ENCODE measurements at places on chromosomes 1 and 21.
A peak's percentile ranks its signal among the peaks of the same experiment; 100 is the strongest.

GRCh38 chr1:107464827-107465226 is 324.0 kb downstream of the NTNG1 start:
- no peak for DNase-seq

- DNase-seq = no peak
Observed at GRCh38 chr1:150974580-150975478, at the start of gene CERS2. CERS2 (minus strand) TSS chr1:150974835; CDS start chr1:150969090, 5,745 bp downstream.

- peak; percentile 93 for DNase-seq
Observed at GRCh38 chr1:244451951-244452795, 464 bp upstream of the ADSS2 start.

- DNase-seq = no peak
Observed at GRCh38 chr1:209751627-209752231, 4.1 kb upstream of the TRAF3IP3 start.

DNA sequence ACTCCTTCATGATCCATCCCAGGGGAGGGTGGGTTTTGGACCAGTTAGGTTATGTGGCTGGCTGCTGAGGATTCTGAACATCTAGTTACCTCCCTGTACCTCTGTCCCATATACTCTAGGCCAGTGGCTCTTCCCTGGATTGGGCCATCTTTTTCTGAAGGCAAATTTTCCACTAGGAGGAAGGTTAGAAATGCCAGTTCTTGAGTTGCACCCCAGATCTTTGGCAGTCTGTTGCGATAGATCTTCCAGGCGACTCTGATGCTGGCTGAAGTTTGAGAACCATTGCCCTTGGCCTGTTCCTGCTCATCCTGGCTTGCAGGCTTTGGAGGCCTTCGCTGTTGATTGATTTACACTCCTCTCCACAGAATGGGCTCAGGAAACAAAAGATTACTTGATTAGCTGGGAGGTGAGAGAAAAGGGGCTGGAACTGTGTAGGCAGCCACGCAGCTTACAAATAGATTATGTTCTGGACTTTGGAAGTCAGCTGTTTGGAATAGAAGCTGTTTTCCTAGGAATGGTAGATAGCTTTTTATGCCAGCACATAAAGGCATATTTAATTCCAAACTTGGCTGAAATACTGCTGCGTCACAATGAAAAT is 110.1 kb downstream of the MRPS6 start:
- no peak for DNase-seq

GRCh38 chr1:156241926-156242325 is at the start of gene BGLAP:
BGLAP (plus strand) TSS chr1:156242184; CDS start chr1:156242232, 48 bp downstream.
- no peak for DNase-seq

GRCh38 chr1:79302380-79302930 is 295.9 kb upstream of the ADGRL4 start:
- no peak for DNase-seq

DNA sequence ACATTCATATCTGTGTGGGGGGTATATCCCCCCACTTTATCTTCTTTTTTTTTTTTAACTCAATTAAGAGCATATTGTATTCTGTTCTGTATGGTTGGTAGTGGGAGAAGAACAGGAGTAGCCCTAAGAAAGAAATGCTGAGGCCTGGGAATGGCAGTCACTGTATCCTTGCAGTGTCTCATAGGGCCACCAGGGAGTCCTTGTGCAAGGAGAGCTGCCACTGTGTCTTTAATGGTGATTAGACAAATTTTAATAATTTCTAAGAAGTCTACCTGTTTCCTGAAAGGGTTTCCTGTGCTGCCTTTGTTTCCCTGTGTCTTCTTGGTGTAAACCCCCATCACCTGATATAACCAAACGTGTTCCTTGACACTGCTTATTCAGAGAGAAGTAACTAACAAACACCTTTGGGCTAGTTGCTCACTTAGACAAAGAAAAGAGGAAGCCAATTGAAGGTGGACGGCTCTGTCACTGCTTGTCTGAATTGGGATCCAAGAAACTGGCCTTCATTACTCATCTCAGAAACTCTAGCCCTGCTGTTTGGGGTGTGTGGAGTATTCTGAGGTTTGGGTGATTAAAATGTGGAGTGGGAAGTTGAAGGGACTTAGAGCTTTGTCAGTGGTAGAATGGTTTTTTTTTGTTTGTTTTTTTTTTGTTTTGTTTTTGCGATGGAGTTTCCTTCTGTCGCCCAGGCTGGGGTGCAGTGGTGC is 15.2 kb downstream of the GIPC2 start:
- no peak for DNase-seq

DNA sequence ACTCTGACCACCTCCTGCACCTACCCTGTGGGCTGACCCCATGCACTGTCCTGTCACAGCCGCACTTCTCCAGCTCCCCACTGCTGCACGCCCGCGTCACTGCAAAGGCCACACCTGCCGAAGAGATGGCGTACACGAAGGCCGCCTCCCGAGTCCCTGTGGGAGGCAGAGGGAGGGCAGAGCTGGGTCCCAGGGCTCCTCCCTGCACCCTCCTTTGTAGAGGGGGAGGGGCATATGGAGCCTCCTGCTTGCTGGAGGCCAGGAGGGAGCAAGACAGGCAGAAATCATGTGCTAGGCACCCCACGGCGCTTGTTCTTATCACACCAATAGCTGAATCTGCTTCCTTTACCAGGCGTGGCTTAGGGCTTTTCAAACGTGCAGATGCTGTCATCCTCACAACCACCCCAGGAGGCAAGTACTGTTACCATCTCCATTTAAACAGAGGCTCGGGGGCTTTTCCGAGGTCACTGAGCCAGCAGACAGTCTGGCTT is 21.4 kb downstream of the WNT4 start:
- no peak for DNase-seq

- no peak for DNase-seq
Observed at GRCh38 chr1:154628121-154628405, 20.1 kb upstream of the ADAR start.

DNA sequence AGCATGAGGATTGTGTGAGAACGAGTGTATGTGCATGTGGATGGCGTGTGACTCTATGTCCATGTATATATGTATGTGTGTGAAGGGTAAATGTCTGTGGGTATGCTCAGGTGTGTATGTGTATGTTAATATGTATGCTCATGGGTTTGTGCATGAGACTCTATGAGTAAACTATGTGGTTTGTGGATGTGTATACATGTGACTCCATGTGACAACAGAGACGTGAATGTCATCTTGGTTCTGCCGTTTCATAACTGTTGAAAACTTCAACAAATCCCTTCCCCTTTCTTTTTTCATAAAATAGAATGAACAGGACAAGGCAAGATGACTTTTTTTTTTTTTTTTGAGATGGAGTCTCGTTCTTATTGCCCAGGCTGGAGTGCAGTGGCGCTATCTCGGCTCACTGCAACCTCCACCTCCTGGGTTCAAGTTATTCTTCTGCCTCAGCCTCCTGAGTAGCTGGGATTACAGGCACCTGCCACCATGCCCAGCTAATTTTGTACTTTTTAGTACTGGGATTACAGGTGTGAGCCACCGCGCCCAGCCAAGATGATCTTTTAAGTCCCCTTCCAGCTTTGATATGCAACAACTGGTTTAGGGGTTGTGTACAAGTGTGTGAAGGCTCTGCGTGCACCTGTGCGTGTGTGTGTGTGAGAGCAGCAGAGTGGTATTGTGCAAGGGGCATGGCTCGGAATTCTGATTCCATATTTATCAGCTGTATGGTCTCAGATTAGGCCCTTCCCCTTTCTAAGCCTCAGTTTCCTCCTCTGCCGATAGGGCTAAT is 106.3 kb downstream of the EBNA1BP2 start:
- DNase-seq = no peak

DNA sequence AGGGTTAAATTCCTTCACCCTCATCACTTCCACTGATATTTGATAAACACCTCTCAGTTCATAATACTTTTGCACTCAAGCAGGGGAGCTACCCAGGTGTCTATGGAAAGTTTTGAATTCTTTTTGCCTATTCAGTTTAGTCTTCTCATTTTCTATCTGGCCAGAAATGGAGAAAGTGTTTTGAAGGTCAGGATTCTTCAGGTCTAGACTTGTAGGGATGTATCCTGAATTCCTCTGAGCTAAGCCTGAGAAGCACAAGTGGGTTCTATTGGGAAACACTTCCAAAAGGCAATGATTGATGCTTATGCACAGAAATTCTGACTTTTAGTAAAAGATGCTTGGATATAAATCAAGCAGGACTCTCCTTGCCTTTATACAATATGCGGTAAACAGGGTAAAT is 217.8 kb upstream of the HOOK1 start:
- DNase-seq = no peak

GRCh38 chr21:26297851-26298250 is 127.3 kb upstream of the APP start:
- DNase-seq = no peak

- no peak for DNase-seq
Observed at GRCh38 chr1:15916916-15917315, 59.0 kb downstream of the ZBTB17 start.

DNA sequence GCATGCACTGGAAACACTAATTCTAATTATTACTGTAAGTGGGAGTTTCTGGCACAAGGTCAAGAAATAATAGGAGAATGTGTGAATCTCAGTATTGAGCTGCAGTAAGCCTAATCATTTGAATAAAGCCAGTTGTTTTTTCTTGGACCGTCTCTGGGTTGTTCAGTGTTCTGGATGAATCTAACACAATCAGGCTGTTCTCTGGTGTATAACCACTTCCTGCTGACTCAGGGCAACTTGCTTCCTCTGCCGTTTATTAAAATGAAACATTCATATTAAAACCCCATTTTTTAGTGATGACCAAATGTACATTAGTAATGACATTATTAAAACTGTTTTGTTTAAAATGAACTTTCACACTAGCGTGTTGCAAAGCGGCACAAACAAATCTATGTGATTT is 273.1 kb upstream of the SNX7 start:
- DNase-seq = no peak

DNA sequence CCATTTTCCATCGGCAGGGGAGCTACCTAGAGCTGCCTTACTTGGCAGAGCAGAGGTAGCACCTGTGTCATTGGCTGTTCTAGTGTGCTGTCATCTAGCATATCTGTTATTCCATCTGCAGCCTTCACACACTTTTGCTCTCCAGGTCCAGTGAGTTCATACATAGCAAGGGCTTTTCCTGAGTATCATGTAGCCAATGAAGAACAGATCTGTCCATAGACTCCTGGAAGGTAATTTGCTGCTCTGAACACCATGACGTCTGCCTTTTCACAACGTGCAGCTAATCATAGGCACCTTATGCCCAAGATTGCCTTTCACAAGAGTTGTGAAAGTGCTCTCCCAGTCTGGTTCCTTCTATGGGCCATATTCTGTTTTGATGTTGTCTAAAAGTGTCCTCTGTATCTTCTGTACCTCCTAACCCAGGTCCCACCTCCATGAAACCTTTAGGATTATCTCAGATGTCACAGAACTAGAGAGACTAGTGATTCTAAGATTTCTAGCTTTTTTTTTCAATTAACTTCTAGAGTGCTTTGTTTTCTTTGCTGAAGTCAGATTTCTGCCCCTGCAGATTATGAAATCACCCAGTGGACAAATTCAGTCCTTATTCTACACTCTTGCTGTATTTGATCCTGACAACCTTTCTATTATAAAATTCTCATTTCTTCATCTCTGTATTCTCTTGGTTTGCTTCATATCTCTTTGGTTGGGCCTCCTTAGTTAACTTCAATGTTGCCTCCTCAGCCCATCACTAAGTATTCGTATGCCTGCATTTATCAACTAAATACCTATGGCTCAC is 134.8 kb downstream of the PBX1 start:
- no peak for DNase-seq

DNA sequence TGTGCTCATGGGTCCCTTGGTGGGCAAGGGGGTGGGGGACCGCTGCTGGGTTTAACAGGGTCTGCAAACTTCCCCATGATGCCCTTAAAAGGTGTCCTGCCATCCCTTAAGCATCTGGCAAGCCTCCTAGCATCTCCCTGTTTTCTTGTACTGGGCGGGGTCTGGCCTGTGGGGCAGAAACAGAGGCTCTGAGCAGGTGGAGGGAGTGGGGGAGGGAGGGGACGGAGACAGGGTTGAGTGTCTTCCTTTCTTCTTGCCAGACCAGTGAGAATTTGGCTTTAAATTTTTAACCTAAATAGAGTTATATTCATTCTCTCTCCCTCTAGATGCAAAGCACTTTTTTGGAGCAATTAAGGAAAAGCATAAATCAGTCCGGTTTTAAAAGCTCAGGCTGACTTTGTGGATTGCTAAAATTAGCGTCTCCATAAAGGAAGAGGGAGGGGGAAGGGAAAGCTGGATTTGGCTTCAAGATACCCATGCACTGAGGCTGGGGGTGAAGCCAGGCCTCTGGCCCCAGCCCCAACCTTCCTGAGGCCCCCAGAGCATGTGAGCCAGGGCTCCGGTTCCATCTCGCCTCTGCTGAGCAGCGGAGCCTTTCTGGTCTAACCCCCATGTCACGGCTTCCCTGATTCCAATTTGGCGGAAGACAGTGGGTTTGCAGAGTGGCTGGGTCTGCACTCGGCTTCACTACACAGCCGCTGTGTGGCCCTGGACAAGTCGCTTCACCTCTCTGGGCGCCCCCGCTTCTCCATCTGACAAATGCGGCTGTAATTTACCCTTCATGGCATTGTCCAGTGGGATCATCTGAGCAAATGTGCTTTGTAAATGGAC is 25.3 kb downstream of the IGSF21 start:
- no peak for DNase-seq

DNA sequence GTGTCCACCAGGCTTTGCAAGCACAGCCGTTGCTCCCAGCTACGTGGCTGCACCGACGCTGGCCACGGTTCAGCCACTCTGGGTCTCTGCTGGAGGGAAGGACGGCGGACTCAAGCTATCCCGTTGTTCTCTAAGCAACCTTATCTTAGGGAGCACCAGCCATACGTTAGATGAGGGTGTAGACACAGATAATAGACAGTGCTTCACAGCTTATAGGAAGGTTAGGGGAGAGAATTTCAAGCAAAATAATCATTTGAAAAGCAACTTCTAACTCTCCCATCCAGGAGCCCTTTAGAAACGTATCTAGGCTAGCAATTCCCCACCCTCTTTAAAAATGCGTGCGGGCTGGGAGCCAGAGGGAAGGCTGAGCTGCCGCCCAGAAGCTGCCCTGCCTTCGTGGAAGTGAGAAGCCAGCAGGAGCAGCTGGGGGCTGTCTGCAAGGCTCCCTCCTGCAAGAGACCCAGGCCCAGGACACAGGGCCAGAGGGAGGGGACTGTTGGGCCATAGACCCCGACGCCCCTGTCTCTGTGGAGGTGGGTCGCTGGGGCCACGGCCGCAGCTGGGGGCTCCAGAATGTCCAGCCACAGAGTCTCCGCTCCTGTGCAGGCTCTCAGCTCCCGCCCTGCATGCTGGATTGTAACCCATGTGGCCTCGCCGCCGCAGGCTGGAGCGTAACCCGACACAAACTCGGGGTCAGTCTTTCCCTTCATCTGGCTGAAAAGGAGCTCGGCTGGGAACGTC is 31.2 kb upstream of the COL6A2 start:
- no peak for DNase-seq

- no peak for DNase-seq
Observed at GRCh38 chr1:101452825-101453224, 216.0 kb downstream of the S1PR1 start.

Data from NCI-H2029 treated with DMSO at 0.1 percent for 48 hours (cell line).